Upper lobe of left lung (tissue), 6 donors: ENCODE measurements at places on chromosomes 6 and 20. TPM values are rescaled to one million over a fixed set of nuclear protein-coding genes. Genes with fewer than 3 reads are reported as not detected.

GRCh38 chr6:24064106-24064505 lies 61.9 kb upstream of the NRSN1 start:
- no peaks in the 10 kb centered on the region for H3K27me3 ChIP-seq
- no peak for DNase-seq
- H3K4me1 ChIP-seq, result no peaks in the 10 kb centered on the region

DNA sequence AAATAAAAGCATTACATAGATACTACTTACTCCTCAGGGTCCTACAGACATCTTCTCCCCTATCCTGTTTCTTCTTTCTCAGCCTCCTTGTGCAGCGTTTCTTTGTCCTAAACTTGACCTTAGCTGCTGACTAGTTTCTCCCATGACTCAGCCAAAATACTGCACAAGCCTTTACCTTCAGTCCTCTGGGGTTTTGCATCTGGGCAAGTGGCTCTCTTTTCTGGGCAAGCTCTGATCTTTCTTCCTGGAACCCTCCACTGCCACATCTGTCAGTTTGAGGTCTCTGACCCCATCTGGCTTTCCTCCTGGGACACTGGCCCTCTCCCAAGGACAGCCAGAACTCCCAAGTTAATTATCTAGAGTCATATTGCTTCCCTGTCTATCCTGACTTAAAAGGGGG lies 838.4 kb downstream of the DHX35 start:
- no peak overlapping the region for H3K4me3 ChIP-seq
- H3K27me3 ChIP-seq, result no peaks in the 10 kb centered on the region
- no peak for DNase-seq
- H3K36me3 ChIP-seq, result no peaks in the 10 kb centered on the region

DNA sequence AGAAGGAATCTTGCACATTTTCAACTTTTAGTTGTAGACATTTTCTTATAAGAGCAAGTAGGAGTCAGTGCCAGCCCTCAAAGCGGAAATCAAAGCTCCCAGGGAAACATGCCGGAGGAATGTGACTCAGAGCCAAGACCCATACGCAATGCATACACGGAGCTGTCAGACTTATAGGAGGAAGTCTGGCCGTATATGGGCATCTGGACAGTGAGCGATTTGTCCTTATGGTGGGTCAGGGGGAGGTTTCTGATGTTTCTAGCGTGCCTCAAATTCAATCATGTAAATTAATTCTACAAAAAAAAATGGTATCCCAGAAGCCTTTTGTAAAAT lies 3.6 kb upstream of the CCN2 start:
- peaks cover 5% of the 10 kb centered on the region for H3K36me3 ChIP-seq
- H3K4me3 ChIP-seq, result no peak overlapping the region
- DNase-seq, result peak; percentile 61
- H3K4me1 ChIP-seq, result peaks cover 37% of the 10 kb centered on the region
- H3K27me3 ChIP-seq, result no peaks in the 10 kb centered on the region
- H3K27ac ChIP-seq, result peak overlapping the region; percentile 34

DNA sequence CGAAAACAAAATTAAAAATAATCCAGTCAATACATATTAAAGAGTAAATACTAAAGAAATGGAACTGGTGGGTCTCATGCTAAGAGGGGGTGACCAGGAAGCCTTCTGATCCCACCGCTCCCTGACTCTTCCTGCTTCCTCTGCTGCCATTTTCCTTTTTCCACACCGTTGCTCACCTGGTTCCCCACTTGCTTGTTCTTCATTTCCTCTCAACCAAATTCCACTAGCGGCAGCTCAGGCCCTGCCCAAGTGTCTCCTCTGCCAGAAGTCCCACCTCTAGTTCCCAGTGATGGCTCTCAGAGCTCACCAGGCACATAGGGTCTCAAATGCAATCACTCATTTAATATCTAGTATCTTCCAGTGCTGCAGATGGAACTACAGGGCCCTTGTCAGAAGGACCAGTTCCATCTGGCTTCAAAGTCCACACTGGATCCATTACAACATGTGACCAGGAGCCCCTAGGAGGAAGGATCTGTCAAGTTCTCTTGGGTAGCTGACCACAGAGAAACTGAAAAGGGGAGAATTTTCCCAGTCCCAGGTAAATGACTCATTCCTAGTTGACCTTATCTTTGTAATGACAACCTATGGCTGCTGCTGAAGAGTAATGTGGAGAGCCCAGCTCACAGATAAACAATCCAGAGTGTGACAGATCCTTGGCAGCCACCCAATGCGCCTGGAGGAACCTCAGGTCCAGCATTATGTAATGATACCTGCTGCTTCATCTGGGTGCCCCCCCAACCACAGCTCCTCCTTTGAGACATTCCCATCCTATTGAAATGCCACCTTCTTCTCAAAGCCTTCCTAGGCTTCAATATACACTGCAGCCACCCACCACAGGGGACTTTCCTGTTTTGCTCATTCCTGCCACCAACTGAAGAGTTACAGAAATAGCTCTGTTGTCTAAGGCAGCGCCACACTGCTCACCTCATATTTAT lies 38.2 kb downstream of the ELMO2 start:
- no peak for DNase-seq
- H3K27ac ChIP-seq, result no peak overlapping the region
- H3K4me1 ChIP-seq, result peaks cover 10% of the 10 kb centered on the region
- no peaks in the 10 kb centered on the region for H3K27me3 ChIP-seq
- H3K4me3 ChIP-seq, result no peak overlapping the region

DNA sequence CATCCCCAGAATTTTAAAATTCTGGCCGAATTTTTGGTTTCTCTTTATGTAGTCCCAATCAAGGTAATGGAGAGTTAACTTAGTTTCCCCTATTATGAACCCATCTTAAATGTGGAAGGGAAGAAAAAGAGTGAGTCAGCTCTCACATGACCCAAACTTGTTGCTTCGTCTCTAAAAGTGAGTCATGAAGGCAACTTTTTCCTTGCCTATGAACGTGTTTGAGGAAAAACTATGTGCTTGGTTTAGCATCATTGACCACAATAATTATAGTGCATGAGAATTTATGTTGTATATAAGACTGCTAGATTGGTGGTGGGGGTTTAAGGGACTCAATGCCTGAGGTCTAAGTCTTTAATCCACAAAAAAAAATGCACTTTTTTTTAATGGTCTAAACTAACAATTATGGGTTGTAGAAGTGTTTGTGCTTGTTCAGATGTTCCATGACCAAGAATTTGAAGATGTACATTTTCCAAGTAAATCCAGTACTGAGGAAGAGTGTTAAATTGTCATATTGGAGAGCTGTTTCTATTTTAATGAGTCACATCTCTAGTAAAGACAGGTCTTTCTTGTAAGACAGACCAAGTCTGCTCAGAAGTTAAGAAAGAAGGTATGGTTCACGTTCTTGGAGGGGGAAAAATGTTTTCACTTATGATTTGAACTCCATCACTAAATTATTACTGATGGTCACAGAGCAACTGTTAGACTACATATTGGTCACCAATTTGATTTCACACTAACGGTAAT lies 409.9 kb upstream of the MARCKS start:
- H3K4me1 ChIP-seq, result no peaks in the 10 kb centered on the region
- H3K4me3 ChIP-seq, result no peak overlapping the region
- H3K27me3 ChIP-seq, result no peaks in the 10 kb centered on the region
- DNase-seq, result no peak
- H3K27ac ChIP-seq, result no peak overlapping the region
- H3K36me3 ChIP-seq, result no peaks in the 10 kb centered on the region

The DYNLT2 gene
- total RNA-seq, result 1.1 TPM

GRCh38 chr6:30172681-30173080 lies 9.3 kb downstream of the TRIM15 start:
- H3K36me3 ChIP-seq, result no peaks in the 10 kb centered on the region
- no peak overlapping the region for H3K27ac ChIP-seq
- DNase-seq, result no peak
- peaks cover 6% of the 10 kb centered on the region for H3K27me3 ChIP-seq

The MEI4 gene
- total RNA-seq, result not detected

DNA sequence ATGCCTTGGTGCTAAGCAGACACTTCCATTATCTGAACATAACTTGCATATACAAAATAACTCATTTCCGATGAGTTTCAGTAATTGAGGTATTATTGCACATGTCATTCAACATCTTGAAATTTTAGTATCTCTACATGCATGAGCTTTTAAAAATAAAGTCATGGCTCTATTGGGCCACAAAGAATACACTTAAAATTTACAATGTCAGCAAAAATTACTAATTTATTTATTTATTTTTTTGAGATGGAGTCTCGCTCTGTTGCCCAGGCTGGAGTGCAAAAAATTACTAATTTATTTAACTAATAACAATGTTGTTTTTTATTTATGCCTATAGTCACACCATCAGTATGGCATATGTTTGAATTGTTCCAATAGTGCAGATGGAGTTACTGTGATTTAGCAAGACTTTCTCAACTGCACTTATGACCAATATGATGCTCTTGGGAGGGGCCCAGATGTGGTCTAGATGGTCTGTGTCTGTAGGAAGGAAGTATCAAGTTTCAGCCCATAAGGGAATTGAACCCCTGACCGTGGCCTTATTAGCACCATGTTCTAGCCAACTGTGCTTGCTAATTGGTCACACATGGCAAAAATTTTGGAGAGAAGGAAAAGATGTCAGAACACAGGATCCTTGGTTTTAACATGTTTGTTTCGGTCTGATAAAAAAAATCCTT lies 370.7 kb upstream of the TSHZ2 start:
- no peak for DNase-seq
- no peaks in the 10 kb centered on the region for H3K27me3 ChIP-seq
- no peaks in the 10 kb centered on the region for H3K4me1 ChIP-seq
- no peak overlapping the region for H3K4me3 ChIP-seq
- no peaks in the 10 kb centered on the region for H3K36me3 ChIP-seq

The COL10A1 gene
- not detected for total RNA-seq

GRCh38 chr6:131741688-131742393 lies 31.0 kb upstream of the CTAGE9 start:
- no peak overlapping the region for H3K4me3 ChIP-seq
- no peak overlapping the region for H3K27ac ChIP-seq
- DNase-seq, result no peak

The RHAG gene
- not detected for total RNA-seq

- H3K27ac ChIP-seq, result no peak overlapping the region
- H3K4me1 ChIP-seq, result peaks cover 11% of the 10 kb centered on the region
- no peaks in the 10 kb centered on the region for H3K36me3 ChIP-seq
- no peak for DNase-seq
Observed at GRCh38 chr6:3457710-3458602, 1.1 kb upstream of the SLC22A23 start.

GRCh38 chr6:118042855-118043254 lies 135.8 kb downstream of the SLC35F1 start:
- no peaks in the 10 kb centered on the region for H3K4me1 ChIP-seq
- DNase-seq, result no peak
- no peaks in the 10 kb centered on the region for H3K36me3 ChIP-seq
- H3K4me3 ChIP-seq, result no peak overlapping the region

- no peak for DNase-seq
- H3K36me3 ChIP-seq, result no peaks in the 10 kb centered on the region
- no peaks in the 10 kb centered on the region for H3K27me3 ChIP-seq
- H3K27ac ChIP-seq, result no peak overlapping the region
- H3K4me1 ChIP-seq, result no peaks in the 10 kb centered on the region
Observed at GRCh38 chr20:25566821-25567220, 18.5 kb downstream of the NINL start.

GRCh38 chr6:168359794-168360193 lies 40.2 kb upstream of the DACT2 start:
- peaks cover 7% of the 10 kb centered on the region for H3K4me1 ChIP-seq
- no peaks in the 10 kb centered on the region for H3K36me3 ChIP-seq
- H3K27ac ChIP-seq, result no peak overlapping the region
- no peak for DNase-seq

DNA sequence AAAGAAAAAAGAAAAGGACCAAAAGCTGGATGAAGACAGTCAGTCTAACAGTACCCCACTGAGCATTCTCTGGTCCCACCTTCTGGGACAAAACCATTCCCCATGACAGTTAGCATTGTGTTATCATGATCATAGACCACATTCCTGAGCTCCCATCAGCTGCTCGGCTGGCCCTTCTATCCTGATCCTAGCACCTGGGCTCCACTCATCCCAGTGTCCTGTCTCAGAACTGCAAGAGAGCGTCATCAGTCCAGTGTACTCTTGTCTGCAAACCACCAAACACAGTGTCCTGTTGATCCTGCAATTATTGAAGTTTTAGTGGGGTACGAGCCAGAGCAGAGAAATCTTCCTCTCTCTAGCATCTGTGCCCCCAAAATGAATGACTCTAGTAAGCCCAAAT lies 16.0 kb upstream of the TAAR1 start:
- H3K27ac ChIP-seq, result no peak overlapping the region
- no peak overlapping the region for H3K4me3 ChIP-seq

DNA sequence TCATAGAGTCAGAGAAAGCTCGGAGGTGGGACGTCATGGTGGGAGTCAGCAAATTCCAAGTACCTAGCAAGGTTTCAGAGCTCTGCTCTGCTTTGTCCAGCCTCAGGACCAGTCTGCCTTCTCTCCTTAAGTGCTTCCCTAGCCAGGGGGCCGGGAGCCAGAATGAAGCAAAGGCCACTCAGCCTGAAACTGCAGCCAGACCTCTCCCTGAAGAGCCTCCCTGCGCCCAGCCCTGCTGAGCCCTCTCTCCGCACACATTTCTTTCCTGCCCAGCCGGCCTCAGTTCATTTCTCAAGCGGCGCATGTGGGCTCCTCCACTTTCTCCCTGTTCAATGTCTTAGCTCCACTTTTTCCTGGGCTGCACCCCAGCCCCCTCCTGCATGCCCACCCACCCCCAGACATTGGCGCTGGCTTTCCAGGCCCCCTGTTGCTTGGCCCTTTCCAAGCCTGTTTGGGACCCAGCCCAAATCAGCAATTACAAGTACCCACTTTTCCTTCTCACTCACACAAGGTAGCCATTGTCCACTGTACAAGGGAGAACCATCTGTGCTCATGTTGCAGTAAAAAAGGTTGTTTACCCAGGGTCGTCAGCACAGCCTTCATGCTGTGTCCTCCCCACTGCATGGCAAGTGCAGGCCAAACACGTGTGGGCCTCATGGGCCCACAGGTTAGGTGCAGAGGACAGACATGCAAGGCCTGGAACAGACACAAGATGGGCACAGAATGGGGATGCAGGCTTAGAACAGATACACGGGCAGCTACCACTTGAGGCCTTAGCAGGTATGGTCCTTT lies 147.1 kb downstream of the MRPL14 start:
- no peak overlapping the region for H3K4me3 ChIP-seq
- no peak for DNase-seq
- no peaks in the 10 kb centered on the region for H3K36me3 ChIP-seq
- H3K27me3 ChIP-seq, result no peaks in the 10 kb centered on the region
- H3K4me1 ChIP-seq, result no peaks in the 10 kb centered on the region
- no peak overlapping the region for H3K27ac ChIP-seq

DNA sequence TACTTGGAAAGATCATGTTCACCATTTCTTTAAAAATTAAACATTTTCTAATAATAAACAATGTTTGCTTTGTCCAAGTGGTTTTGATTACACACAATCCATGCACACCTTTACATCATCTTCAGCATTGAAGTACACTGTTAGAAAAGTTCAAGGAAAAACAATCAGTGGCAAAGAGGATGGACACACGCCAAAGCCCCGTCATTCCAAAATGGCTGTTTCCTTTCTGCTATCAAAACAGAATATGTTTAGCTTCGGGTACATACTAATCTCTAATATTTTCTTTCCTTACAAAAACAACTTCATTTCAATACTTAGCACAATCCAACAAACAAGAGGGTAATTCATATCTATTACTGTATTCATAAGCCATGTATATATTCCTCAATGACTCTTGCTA lies 24.5 kb downstream of the REPS1 start:
- DNase-seq, result no peak
- no peaks in the 10 kb centered on the region for H3K36me3 ChIP-seq
- H3K4me3 ChIP-seq, result no peak overlapping the region
- H3K4me1 ChIP-seq, result no peaks in the 10 kb centered on the region
- peak overlapping the region; percentile 19 for H3K27ac ChIP-seq
- H3K27me3 ChIP-seq, result no peaks in the 10 kb centered on the region

The OTOR gene
- total RNA-seq, result not detected
